ENCODE measurements at places on chromosomes 13 and 19. TPM values are rescaled to one million over a fixed set of nuclear protein-coding genes. Genes with fewer than 3 reads are reported as not detected.
A peak's percentile ranks its signal among the peaks of the same experiment; 100 is the strongest.

GRCh38 chr19:7215176-7215575 lies 79.0 kb downstream of the INSR start:
- no peak for DNase-seq

DNA sequence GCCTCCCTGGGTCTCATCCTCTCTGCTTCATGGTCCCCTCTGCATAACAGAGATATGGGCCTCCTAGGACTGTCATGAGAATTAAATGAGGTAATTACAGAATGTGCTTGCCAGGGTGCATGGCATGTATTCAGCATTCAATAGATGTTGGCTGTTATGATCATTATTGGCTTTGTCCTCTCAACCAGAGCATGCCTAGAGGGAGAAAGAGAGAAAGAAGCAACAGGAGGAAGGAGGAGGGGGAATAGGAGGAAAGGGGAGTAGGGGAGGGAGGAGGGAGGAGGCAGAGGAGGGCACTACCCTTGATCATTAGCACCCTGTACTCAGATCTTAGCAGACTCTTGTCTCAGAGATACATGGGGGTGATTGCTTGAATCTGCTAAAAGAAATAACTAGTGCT lies 41.0 kb upstream of the SIAH3 start:
- no peak for DNase-seq

DNA sequence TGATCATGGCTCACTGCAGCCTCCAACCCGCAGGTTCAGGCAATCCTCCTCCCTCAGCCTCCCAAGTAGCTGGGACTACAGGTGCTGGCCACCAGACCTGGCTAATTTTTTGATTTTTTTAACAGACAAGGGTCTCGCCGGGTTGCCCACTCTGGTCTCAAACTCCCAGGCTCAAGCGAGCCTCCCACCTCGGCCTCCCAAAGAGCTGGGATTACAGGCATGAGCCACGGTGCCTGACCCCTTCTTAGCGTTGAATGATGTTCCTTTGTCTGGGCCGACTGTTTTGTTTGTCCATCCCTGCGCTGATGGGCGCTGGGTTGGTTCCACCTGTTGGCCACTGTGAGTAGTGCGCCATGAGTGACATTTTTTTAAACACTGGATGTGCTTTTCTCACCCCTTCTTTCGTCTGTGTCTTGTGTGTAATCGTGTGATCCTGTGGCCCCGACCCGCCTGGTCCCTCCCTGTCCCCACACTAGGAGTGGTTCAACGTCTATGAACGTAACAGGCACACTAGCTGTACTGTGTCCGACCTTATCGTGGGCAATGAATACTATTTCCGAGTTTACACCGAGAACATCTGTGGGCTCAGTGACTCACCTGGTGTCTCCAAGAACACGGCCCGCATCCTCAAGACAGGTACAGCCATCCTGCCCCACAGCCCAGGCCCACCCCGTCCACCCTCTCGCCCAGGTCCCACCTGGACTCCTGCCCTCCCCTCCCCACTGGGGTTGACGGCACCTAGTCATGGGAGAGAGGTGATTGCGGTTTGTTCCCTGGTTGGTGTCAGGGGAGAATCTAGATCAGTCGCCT lies 15.0 kb upstream of the EMC10 start:
- DNase-seq, result peak; percentile 75

DNA sequence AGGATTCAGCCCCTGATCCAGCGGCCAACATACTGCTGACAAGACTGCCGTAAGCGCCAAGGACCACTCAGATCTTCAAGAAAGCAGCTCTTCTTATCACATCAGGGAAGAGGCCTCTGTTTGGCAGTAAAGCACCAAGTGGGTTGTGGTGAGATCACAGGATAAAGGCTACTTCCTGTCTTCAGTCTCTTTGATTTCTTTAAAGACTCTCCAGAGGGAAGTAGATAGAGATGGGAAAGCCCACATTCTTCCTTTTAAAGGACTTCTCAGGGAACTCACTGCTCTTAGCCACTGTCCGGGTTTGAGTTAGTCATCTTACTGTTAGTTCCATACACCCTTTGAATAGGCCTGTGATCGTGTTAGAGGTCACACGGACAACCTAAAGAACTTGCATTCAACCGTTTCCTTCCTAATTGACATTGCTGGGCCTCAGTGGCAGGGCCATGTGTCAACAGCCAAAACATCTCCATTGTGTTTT lies 47.2 kb upstream of the POMP start:
- DNase-seq, result peak; percentile 48

GRCh38 chr13:73404581-73404980 lies 345.8 kb downstream of the KLF5 start:
- no peak for DNase-seq

DNA sequence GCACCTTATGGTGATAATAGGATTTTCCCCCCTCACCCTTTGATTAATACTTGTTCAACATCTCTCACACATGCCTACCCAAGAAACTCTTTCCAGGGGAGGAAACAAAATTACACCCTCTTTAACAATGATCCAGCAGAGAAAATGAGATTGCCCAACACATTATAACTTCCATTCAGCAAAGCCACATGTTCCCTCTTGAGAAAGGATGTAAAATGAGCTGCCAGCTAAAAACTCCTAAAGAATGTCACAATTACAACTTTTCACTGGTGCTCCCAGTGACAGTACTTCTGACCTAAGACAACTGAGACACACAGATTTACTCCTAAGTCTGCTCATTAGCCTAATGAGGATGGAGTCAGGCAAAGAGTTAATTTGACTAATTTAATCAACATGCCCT lies 621.4 kb downstream of the DIAPH3 start:
- peak; percentile 95 for DNase-seq

Gene SIGLEC7
- total RNA-seq, result not detected

DNA sequence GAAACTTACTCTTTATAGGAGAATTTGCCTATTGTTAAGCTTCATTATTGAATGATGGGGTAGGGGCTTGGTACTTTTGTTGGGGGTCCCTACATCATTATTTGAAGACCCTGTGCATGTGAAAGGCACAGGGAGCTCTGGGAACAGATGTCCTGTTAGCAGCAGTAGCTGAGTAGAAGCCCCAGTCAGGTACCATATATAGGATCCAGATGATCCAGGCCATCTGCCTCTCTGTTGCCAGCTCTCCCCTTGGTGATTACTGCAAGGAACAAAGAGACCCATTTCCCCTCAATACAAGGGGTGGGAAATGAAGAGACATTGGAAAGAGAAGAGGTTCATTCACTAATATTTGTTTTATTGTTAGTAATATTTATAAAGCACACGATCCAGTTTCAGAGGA lies 4.4 kb upstream of the MTMR6 start:
- DNase-seq, result no peak

Gene SLC27A1
- 6.9 TPM for total RNA-seq

Gene ZNF844
- total RNA-seq, result 1.5 TPM

- no peak for DNase-seq
Measured at GRCh38 chr13:23865906-23866305, 23.3 kb downstream of the MIPEP start.

DNA sequence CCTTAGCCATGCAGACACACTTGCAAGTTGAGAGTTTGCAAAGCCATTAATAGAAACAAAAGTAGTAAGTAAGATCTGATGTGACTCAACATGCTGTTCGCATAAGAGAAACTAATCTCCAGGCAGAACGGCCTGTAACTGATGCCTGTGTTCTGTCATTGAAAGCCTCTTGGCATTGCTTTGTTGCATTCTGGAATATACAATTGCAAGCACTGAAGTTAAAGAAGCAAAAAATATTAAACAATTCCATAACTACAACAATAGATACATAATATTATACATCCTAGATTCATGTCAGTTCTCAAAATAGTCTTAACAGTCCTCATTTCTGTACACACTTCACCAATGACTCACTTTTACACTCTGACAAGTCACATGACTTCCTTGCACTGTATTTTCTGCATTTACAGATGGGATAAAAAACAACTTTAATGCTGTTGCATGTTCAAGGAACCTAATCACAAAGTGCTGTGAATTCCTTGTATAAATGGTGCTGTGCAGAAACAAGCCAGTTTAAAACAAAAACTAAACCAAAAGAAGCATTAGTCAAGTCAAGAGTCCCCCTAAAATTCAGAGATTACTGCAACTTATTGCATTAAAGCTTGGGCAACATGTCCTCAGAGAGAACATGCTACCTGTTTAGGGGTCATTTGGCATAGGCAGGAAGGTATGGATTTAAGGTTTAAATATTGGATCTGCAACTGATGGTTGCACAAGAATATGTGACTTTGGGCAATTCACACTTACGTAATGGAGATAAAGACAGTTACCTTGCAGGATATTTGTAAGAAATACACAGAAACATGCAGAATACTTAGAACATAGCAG lies 79.5 kb upstream of the SERP2 start:
- DNase-seq, result no peak

Measured in A673 (cell line).